Fibroblast of pulmonary artery (primary cell): ENCODE measurements at places on chromosomes 11 and 22.
A peak's percentile ranks its signal among the peaks of the same experiment; 100 is the strongest.

- DNase-seq = no peak
These were observed 230.0 kb upstream of the MTNR1B start for GRCh38 chr11:92739491-92739890.

GRCh38 chr11:92845390-92845789 is 124.1 kb upstream of the MTNR1B start:
- no peak for DNase-seq

DNA sequence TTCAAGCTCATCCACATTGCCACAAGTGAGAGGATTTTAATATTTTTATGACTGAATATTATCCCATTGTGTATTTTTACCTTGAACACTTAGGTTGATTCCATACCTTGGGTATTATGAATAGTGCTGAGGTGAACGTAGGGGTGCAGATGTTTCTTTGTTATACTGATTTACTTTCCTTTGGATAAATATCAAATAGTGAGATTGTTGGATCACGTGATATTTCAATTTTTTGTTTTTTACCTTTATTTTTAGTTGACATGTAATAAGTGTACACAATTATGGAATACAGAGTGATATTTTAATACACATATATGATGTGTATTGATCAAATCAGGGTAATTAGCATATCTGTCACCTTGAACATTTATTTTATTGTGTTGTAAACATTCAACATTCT is 8.1 kb downstream of the OR10W1 start:
- no peak for DNase-seq

DNA sequence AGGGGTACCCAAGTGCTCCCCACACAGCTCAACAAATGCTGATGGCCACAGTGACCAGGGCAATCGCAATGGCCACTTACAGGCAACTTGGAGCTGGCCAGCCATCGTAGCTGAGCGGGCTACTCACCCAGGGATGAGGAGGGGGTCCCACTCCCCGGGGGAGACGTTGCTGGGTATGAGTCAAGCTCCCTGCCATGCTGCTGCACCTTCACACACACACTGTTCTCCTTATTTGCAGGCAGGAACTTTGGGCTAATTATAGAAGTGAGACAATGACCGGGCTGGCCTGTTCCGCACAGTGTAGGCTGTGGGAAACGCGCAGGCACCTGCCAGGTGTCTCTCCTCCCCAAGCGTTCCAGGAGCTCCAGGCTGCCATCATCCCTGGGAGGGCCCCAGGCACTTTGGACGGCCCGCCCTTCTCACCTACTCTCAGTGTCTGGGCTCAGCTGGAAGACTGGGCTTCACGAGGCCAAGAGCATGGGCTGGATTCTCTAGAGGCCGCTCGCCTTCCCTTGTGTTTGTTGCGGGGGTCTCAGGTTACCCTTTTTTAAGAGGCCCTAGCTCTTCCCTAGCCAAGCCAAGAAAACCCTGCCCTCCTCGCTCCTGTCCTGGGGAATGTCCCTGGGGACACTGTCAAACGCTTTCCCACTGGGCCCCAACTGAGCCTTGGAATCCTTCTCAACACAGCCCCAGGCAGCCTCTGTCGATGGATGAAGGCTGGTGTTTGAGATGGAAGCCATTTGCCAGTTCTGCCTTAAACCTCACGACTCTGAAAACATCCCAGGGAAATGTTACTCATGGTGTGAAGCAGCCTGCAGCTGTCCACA is 73.0 kb downstream of the RTL6 start:
- DNase-seq = peak; percentile 8

DNA sequence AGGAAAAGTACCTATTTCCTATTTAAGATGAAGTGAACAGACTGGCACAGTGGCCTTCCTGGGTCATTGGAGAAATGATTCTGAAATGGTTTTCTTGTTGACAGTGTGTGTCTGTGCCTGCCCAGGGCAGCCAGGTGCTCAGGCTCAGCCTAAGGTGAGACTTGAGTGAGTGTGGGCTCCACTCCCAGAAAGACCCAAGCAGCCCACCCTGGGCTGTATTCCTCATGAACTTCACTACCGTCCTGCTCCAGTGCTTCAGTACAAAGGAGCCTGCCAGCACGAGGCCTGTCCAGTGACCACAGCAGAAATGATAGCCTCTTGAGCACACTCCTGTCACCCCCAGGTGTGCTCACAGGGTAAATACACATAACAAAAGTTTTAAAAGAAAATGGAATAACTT is 49.5 kb downstream of the GAB4 start:
- DNase-seq = no peak

DNA sequence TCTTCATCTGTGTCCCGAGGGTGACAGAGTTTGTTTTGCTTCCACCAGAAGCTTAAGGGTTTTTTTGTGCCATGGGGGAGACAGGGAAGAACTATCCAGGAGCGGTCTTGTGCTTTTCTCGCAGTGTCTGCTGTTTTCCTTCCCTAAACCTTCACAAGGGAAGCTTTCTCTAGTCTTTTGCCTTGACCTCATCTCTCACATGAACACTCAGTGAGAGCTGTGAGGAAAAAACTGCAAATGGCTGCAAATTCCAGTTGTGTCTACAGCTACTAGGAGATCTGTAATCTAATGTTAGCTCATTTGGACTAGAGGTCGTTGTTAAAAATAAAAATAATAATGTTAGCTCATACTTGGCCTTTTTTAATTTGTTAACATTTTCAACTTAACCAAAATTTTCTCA is 264.7 kb upstream of the SESN3 start:
- DNase-seq = no peak

- DNase-seq = no peak
These were observed 8.4 kb downstream of the P2RY2 start for GRCh38 chr11:73226297-73227006.

- DNase-seq = no peak
These were observed 12.0 kb upstream of the DENND5A start for GRCh38 chr11:9277176-9277575.

GRCh38 chr11:36389811-36390210 is 93.7 kb downstream of the PRR5L start:
- no peak for DNase-seq

DNA sequence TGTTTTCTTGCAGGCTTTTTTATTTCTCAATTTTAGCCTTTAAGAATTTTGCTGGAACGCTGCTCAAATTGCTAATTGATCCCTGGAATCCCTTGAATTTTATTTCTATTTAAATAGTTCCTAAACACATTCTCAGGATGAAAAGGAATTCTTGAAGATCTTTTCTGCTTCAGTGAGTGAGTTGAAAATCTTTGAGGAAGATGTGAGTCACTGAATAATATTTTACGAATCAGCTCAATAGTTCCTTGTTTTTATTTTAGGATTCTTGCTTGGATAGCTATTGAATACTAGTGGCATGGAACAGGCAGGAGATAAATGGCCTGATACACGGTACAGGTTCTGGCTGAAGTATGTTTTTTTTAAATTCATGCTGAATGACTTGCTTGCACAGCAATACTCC is 194.6 kb upstream of the CCDC90B start:
- DNase-seq = no peak

DNA sequence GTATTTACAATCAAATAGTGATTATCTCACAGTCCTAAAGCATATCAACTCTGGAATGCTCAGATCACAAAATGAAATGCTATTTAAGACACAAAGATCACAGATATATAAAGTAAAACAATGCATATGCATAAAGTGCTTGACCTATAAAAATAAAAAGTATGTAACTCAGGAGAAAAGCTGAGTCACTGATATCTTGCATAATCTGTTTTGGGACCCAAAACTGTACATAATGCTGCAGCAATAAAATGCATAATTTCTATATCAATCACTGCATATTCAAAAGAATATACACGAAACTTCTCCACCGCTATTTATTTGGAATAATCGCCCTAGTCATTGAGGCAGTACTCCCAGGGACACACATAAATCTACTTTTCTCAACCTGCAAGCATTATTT is 34.9 kb upstream of the GRIA4 start:
- DNase-seq = peak; percentile 24

GRCh38 chr11:69136471-69136870 is 19.3 kb upstream of the SMIM38 start:
- DNase-seq = no peak

DNA sequence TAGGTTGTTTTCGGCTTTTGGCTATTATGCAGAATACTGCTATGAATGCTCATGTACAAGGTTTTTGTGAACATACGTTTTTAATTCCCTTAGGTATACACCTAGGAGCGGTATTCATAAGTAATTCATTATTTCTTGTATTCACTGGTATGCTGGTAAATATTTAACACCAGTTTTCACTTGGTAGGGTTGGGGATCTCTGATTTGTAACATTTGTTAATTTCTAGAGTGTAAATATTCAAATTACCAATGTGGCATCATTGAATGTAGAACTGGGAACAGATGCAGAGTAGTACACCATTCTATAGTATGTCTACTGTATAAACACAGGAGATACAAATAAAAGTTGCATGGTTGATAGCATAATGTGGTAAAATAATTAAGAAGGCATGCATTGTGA is 16.3 kb downstream of the GVQW3 start:
- DNase-seq = no peak

GRCh38 chr22:20853236-20853660 is 5.4 kb downstream of the PI4KA start:
- no peak for DNase-seq

- DNase-seq = no peak
These were observed 108.0 kb downstream of the SLC1A2 start for GRCh38 chr11:35311331-35311730.

DNA sequence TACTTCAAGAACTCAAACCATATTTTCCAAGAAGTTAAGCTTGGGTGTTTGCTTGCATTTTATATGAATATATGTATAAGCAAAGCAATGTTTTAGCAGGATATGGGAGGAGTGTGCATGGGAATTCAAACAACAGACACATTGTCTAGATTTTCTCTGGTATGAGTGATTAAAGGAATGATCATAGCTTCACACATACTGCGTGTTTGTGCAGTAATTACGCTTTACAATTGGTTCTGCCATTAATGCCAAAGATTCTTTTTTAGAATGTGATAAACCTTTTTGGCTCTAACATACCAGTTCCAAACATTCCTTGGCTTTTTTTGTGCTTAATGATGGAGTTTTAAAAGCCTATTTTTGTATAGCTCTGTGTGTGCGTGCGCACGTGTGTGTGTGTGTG is 54.0 kb downstream of the CCDC34 start:
- peak; percentile 16 for DNase-seq

GRCh38 chr22:28736301-28737155 is 5.1 kb downstream of the CHEK2 start:
- DNase-seq = no peak

DNA sequence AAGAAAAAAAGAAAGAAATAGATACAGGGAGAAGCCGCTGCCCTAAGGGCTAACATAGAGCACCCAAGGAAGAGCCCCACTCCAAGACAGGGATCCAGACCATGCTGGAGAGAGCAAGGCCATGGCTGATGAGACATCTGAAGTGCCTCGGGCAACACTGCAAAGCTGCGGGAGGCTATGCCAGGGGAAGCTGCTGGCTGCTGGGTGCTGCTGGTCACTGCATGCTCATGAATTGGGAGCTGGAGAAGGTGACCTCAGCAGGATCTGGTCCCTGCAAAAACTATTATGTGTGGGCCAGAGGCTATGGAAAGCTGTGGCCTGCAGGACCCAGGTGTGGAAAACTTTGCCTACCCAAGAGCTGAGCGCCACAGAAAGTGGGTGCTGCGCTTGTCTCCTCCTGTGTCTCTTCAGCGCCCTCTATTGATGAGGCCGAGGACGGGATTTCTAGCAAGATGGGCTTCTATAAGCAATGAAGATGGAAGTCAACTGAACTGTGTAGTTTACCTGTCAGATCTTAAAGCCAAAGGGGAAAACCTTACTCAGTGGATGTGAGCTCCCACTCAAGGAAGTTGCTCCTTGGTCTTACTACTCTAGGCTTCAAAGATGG is 17.3 kb upstream of the SLC29A2 start:
- DNase-seq = peak; percentile 80

- DNase-seq = no peak
These were observed 172.8 kb upstream of the NAV2 start for GRCh38 chr11:19539861-19540260.

DNA sequence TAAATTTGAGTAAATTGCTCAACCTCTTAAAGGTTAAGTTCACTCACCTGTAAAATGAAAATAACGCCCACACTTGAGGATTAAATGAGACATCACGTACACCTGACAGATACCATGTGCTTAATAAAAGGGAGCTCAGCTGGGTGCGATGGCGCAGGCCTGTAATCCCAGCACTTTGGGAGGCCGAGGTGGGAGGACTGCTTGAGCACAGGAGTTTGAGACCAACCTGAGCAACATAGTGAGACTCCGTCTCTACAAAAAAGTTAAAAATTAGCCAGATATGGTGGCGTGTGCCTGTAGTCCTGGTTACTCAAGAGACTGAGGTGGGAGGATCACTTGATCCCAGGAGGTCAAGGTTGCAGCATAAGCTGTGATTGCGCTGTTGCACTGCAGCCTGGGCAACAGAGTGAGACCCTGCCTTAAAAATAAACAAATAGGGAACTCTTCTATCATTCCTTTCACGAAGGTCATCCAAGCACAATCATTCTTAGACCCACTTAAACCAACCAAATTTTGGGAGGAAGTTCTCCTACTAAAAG is 134.1 kb downstream of the BBOX1 start:
- DNase-seq = no peak

DNA sequence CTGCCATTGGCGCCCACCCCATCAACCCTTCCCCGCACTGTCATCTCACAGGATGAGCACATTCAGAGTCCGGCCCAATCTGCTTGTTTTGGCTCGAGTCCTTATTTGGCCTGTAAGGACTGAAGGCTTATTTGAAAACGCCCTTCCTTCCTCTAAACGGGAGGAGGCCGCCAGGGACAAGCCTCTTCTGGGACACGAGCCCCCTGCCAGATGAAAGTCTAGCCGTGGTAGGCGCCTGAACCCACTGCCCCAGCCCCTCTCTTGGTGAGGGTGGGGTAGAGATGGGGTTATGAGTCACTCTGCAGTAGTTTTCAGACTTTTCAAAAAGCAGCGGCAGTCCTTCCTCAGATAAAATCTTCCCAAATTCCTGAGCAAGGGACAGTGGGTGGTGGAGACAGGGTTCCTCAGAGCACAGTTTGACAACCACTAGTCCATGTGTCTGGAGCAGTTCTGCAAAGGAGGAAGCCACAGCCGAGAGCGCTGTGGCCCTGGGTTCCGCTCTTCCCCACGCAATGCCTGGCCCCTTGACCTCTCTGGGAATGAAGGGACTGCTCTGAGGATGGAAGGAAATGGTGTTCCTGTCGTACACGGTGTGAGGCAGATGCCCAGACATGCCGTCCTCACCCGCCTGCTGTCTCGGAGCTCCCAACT is 57.0 kb downstream of the MYH9 start:
- peak; percentile 83 for DNase-seq

- no peak for DNase-seq
These were observed at the start of gene RIC3 for GRCh38 chr11:8168485-8169257. Gene RIC3 (minus strand): TSS chr11:8169025. CDS start chr11:8168989, 36 bp downstream.

DNA sequence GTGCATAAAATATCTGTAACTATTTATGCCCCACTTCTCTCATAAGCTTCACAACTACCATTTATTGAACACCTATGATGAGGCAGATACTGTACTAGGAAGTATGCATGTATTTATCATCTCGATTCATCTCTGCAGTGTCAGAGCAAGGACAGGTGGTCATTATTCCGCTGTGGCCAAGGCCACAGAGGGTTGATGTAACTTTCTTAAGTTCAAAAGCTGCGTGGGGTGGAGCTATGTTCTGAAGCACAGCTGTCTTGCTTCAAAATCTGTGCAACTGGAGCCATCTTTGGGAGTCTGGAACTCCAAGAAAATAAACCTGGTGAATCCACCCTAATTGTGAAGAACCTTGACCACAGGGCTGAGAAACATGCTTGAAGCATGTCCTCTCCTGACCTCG is 60.2 kb upstream of the HMGXB4 start:
- DNase-seq = no peak
